ENCODE measurements at places on chromosomes 12 and 14. TPM values are rescaled to one million over a fixed set of nuclear protein-coding genes. Genes with fewer than 3 reads are reported as not detected.

Gene GATC
- 18.1 TPM for total RNA-seq

Gene PLA2G1B
- total RNA-seq = not detected

Gene YEATS4
- total RNA-seq = 14.1 TPM

Gene TPH2
- not detected for total RNA-seq

Gene CLEC2A
- total RNA-seq = not detected

Gene TMPRSS12
- not detected for total RNA-seq

Gene IL23A
- total RNA-seq = not detected

Gene DACT1
- total RNA-seq = 0.18 TPM

Gene SERPINA6
- total RNA-seq = not detected

Gene DBX2
- total RNA-seq = not detected

Gene LRTM2
- total RNA-seq = not detected

Gene MANSC1
- total RNA-seq = 3.5 TPM

Gene ALDH2
- total RNA-seq = 62.4 TPM
